Stimulated activated CD8-positive, alpha-beta memory T cell treated with anti-CD3 and anti-CD28 coated beads, Interleukin-4, amount 100 ng/mL, for 1 hour (primary cell): ENCODE measurements at places on chromosomes 2 and 18.
A peak's percentile ranks its signal among the peaks of the same experiment; 100 is the strongest.

DNA sequence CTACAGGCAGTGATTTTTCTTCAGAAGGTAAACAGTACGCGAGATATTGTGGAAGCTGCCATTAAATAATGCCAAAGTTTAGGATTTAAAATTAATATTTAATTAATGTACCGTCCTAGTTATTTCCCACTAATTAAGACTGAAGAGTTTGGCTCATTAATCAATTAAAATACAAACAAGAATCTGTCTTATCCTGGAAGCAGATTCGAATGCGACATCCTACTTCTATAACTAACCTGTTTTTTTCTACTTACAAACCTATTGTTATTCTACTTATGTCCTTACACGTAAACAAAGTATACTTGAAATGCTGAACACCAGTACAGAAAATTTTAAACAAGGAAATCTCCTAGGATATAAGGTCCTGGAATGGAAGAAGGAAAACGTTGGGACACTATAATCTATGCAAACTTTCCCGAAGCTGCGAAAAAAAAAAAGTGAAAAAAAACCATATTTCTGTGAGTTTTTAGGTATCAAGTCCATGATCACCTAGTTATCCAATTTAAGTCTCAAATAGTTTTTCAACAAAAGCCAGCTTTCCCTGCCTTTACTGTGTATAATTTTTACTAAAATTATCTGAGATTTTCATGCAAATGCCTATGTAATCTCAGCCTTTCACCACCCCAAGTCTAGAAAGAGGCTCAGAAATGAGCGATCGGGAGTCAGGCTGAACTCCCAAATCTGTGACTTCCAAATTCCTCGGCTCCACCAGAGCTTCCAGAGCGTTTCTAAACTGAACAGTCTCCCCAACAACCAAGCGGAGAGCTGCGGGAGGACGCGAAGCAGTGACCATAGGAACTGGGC, 1.2 kb upstream of the C2orf15 start:
- DNase-seq = no peak

DNA sequence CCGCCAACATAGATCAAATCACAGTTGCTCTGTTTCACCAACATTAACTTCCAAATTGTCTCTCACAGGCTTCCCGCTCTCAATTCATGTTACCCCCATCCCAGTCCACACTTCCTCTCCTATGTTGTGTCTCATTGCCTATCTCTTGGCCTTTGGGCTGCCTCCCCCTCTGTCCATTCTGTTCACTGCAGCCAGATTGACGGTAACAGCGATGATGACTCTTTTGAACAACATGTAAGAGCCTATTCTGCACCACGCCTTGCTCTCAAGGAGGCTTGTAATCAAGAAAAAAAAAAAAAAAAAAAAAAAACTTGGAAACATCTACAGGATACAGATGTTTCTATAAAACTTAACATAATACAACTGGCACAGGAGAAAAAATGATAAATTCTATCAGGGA, 77.3 kb upstream of the RMDN2 start:
- DNase-seq = no peak

GRCh38 chr18:79523736-79524180, 128.0 kb downstream of the NFATC1 start:
- DNase-seq = peak; percentile 58

DNA sequence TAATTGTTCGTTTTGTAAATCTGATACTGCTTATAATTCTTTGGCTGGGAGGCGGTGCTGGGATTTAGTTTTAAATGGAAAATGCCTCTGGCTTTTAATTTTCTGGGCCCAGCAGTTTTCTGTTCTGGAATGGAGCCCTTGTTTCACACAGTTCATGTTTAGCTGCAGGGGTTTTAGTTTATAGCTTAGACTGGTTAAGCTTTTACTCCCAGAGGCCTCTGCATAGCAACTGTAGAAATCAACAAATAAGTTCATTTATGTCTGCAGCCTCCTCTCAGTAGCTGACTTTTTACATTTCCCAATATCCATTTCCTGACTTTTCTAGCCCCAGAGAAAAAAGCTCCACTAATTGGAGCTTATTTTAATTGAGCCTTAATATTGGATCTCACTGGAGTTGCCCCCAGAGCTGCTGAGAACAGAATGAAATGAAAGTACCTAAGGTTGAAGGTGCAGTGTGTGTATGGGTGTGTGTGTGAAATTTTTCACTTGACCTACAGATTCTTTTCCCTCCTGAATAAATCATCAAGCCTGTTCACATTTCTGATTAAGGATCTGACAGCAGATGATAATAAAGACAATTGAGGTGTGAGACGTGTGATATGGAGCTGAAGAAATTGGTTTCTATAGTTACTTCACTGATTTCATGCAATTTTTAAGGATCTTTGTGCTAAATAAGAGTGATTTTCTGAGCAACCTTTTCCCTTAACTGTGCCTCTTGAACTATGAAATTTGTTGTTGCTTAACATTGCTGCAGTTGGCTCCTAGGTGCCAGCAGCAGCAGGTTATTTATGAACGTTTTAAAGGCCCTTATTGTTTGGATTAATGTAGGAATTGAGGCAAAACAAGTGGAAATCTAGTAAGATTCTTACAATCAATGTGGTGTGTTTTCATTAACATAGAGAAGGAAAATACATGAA, 109.6 kb downstream of the TAF4B start:
- DNase-seq = no peak

- no peak for DNase-seq
Observed at GRCh38 chr18:25830787-25831186, 259.6 kb downstream of the SS18 start.

DNA sequence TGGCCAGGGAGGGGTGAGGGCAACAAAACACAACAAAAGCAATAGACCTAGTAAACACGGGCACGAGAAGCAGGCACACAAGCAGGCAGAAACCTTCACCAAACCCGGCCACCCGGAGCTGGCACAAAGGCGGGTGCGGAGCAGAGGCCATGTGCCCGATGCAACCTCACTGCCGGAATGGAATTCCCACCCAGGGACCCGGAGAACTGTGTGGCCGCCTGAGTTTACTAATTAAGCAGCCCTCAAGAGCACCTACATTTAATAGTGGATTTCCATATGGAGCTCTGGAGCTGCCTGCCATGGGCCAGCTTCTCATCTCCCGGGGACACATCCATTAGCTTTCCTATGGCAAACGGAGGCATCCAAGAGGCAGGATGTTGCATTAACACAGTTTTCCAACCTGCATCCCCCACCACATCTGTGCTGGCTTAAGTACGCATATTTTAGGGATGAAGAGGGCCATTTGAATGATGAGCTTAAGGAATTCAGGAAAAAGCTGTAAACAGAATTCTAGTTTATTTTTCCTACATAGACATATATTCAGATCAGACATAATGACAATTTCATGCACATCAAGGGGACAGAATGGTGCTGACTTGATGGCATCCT, 104.5 kb upstream of the SMIM21 start:
- DNase-seq = no peak

DNA sequence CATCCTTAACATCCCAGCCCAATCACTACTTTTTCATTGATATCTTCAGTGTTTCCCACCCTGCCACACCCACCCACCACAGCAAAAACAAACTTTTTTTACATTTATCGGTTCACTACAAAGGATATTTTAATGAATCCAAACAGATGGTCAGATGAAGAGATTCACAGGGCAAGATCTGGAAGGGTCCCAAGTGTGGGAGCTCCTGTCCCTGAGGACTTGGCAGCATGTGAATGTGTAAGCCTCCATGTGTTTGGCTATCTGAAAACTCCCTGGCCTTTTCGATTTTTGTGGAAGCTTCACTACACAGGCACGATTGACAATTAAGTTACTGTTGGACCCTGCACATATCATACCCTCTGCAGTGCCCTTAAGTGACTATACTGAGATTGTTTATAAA, 48.1 kb upstream of the CRIM1 start:
- no peak for DNase-seq

- DNase-seq = no peak
Observed at GRCh38 chr18:64275593-64276300, 126.9 kb upstream of the LINC00305 start.

GRCh38 chr2:69163109-69163508, 150.1 kb downstream of the ANTXR1 start:
- DNase-seq = no peak

DNA sequence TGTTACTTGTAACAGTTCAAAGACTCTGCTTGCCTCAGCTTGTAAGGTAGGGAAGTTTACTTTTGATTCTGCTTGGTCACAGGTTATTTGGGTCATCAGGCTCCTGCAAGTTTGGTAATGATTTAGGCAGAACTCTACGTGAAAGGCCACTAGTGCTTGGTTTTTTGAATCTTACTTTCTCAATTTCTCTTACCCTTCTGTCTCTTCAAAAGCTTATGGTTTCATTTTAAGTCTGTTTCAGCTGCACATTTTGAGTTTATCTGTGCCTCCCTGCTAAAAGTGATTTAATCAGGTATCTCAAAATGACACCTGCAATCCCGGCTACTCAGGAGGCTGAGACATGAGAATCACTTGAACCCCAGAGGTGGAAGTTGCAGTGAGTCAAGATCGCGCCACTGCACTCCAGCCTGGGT, 26.3 kb upstream of the MOCOS start:
- no peak for DNase-seq

DNA sequence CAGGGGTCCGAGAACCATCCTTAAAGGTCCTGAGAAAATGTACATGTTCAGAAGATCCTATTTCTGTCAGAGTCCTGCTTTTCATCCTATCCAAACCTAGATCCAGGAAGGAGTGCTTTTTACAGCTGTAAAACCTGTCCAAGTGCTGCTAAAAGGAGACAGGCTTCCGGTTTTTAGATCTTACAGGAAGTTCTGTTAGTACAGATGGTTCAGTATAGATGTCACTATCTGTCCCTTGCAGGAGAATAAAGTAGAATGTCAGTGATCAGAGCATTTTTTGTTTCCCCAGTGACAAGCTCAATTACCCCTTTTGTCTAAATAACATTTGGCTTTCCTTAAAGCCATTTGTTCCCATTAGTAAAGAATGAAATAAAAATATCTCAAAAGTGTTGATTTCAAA, 98.3 kb downstream of the NRP2 start:
- DNase-seq = no peak

DNA sequence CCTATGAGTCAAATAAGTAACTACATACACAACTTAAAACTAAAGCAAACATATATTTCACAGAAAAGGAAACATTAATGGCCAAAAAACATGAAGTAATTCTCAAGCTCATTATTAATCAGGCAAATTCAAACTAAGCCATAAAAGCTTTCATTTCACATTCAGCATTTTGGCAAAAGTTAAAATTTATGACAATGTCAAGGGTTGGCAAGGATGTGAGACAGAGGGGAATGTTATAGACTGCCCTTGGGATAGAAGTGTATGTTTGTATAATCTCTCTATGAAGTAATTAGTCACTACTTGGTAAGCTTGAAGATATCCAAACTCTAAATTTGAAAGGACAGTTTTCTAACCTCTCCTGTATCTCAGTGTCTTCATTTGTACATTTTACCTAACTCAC, 539.4 kb downstream of the RIT2 start:
- no peak for DNase-seq

DNA sequence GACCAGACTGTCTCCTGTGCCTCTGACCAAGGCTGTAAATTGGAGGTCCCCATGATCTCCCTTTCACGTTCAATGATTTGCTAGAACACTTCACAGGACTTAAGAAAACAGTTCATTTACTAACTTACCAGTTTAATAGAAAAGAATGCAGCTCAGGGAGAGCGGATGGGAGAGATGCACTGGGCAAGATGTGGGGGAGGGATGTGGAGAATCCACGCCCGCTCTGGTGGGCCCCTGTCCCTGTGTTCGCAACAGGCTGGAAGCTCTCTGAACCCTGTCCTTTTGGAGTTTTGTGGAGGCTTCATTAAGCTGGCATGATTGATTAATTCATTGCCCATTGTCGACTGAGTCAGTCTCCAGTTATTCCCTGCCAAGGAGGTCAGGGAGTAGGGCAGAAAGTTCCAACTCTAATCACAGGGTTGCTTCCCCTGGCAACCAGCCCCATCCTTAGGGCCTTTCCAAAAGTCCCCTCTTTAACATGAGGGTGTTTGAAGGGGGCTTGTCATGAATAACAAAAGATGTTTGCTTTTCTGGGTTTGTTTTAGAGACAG, 257.1 kb downstream of the ACKR3 start:
- no peak for DNase-seq

GRCh38 chr18:77111449-77111848, 21.1 kb downstream of the MBP start:
- DNase-seq = no peak

- no peak for DNase-seq
Observed at GRCh38 chr18:57432751-57433400, 2.3 kb upstream of the ONECUT2 start.

DNA sequence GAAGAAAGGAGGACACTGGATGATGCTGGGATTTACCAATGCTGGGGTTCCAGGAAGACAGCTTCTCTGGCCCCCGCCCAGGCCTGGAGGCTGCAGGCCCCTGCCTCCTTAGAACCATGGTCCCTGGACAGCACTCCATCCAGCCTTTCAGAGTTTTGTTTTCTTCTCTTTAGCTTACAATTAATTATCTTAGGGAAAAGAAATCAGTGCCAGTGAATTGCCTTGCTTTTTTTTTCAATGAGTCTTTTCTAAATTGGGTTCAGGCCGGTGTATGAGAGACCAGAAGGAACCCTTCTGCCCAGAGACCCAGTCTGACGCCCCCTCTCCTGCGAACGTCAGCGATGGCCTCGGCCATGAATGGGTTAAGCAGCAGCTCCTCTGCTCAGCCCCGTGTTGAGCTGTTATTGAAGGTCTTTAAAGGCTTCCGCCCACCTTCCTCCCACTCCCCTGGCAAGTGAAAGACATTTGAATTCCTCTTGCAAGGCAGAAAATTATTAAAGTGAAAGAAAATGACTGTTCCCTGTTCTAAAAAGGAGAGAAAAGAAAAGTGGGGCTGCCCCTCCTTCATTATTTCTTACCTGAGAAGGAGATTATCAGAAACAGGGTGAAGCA, 65.7 kb upstream of the CHMP1B start:
- DNase-seq = no peak

- DNase-seq = no peak
Observed at GRCh38 chr2:27370816-27371620, 602 bp downstream of the SNX17 start.

DNA sequence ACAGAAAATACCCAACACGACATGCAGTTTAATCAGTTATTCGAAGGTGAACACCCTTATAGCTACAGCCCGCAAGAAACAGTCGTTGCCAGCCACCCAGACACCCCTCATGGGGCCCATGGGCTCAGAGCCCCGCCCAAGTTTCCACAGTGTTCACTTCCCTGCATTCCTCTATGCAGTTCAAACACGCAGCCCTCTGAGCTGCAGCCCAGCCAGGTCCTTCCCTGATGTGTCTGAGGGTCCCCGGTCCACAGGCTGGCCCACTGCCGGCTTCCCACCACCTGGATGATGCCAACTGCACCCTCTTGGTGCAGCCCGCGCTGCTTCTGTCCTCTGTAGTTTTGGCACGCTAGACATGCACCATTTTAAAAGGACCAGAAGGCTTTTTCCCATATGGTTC, 87.4 kb downstream of the ZNF516 start:
- no peak for DNase-seq

DNA sequence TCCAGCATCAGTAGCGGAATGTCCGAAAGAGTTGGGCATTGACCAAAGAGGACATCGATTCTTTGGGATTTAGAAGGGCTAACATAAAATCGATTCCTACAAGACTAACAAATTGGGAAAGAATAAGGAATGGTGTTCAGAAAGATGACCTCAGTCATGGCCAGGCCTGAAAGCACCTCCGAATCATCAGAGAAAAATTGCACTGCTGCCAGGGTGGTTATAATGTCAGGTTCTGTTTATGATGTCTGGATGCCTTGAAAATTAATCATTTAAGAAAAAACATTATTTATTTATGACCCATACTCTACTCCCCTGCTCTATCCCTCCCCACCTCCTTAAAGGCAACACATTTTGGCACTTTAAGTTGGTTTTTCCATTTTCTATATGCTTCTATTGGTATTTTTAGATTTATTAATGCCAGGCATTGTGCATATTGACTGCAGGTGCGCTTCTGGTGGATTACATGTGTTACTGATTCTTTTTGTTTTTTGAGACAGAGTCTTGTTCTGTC, 104.7 kb downstream of the MYCN start:
- no peak for DNase-seq
